ENCODE measurements at places on chromosomes 1 and 21.
A peak's percentile ranks its signal among the peaks of the same experiment; 100 is the strongest.

DNA sequence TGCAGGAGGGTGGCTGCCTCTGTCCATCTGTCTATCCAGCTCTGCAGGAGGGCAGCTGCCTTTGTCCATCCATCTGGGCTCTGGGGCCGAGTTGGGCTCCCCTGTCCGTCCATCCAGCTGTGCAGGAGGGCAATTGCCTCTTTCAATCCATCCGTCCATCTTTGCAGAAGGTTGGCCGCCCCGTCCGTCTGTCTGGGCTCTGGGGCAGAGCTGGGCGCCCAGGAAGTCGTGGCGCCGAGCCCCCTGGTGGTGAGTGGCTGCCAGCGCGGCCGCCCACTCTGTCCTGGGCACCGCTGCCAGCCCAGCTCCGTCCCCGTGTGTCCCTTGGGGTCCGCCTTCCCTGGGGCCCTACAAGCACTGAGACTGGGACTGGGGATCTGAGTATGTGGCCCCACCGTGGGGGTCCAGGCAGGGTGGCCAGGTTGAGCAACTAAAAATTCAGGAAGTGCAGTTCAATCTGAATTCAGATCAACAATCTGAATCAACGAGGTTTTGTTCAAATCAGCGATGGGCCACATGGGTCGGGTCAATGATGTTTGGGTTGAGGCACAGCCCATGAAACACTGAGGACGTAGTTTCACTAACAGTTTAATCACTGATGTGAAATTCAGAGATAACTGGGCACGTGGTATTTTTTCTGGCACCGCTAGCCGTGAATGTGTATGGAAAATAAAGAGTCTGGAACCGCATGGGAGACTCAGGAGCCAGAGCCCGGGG is 99.1 kb upstream of the ACTRT2 start:
- no peak for DNase-seq

DNA sequence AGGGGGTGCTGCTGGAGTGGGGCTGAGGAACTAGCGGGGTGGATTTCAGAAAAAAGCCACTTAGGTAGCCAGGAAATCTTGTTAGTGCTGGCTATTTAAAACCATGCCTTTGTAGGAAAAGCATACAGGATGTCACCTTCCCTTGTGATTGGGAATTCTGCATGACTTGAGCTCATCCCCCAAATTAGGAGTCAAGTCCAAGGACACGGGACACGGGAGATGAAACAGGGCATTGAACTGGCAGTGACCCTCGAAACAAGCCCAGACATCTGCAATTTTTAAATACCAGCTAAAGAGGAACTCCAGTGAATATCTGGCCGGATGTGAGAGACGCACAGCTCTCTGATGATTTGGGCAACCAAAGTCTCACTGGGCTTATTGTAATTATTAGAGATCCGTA is 32.8 kb downstream of the C2CD2 start:
- no peak for DNase-seq

- DNase-seq, result peak; percentile 71
These were observed 48.1 kb downstream of the PHC2 start for GRCh38 chr1:33382661-33383415.

GRCh38 chr1:76463849-76464248 is 389.3 kb downstream of the ST6GALNAC3 start:
- no peak for DNase-seq

GRCh38 chr21:36354918-36355680 is 30.1 kb upstream of the CHAF1B start:
- DNase-seq, result no peak

- no peak for DNase-seq
These were observed 107.9 kb downstream of the ZFYVE9 start for GRCh38 chr1:52249831-52250230.

DNA sequence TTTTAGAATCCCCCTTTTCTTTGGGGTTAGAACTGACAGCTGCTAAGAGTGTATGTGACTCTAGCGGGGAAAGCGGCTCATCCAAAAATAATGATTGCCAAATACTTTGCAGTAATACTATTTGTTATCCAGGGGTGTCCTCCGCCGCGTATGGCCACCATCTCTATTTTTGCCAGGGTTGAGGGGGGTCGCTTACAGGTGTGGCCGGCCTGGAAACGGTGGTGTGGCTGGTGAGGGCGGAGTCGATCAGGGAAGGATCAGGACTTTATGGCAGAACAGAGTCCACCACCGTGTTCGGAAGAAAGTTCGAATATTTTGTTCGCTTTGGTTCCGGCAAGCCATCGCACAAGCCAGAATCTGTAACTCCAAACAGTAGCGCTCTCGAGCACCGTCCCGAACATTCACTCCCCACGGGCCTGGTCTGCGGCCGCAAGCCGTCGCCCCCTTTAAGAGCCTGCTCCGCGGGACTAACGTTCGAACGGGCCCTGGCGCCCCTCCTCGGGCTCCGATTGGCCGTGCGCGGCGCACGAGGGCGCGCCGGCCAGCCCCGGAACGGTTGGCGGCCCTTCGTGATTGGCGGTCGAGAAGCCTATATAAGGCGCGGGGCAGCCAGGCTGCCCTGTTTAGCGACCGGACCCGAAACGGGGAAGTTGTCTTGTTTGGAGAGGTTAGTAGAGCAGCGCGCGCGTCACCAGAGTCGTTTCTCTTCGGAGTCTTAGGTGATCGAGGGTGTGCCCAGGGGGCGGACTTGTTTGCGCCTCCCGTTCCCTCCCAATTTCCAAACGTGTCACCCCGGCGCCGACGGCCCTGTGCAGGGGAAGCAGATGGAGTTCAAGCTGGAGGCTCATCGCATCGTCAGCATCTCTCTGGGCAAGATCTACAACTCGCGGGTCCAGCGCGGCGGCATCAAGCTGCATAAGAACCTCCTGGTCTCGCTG is at the start of gene IER5:
Gene IER5, plus strand, starts transcription at position 622 of the 938 bp plus-strand sequence. Its CDS starts 203 bp downstream, at position 825.
- peak; percentile 94 for DNase-seq

GRCh38 chr1:235739631-235740030 is 90.0 kb upstream of the GNG4 start:
- DNase-seq, result no peak

DNA sequence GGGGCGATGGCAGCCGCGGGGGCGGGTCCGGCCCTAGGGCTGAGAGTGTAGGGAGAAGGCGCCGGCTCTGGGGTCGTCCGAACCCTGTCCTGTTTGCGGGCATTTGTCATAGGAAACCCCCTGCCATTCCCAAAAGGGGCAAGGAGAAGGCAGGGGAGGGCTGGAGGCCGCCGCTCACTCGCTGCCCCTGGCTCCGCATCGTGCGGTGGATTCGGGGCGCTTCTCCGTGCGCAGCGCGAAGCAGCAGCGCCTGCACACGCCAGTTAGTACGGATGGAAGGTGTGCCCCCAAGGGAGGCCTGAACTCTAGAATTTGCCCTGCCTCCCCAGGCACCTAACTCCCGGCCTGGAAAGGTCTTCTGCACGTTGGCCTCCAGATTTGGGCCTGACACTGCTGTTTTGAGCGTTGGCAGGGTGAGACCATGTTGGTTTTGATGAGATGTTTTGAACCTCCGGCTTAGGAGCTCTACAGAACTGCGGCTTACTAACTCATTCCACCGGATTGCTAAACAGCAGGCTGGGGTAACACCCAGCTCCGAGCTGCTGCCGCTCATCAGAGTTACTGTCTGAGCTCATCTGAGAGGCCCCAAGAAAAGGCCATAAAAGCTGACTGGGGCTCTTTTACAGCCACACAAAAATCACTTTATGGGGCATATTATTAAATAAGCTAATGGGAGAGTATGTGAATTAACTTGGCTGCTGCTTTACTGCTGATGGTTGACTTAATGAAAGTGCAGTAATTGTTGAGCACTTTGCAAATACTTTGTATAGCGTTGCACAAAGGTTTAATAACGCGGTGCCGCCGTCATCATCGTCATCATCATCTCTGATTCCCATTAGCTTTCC is 987 bp downstream of the GPR137B start:
- peak; percentile 16 for DNase-seq

DNA sequence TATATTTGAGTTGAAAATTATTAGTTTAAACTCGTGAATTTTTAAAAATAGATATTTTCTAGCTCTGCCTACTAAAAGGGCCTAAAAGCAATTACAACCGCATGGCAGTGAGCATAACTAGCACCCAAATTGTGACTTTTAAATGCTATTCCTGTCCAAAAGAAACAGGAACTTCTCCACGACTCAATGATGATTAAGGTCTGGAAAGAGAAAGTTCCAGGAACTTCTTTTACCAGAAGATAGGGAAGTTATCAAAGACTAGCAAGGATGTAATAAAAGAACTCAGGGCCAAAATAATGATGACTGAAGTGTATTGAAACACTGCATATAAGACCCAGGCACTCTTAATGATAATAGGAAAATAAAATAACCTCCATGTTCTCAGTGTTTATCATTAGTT is 313.0 kb downstream of the PLPP3 start:
- no peak for DNase-seq

DNA sequence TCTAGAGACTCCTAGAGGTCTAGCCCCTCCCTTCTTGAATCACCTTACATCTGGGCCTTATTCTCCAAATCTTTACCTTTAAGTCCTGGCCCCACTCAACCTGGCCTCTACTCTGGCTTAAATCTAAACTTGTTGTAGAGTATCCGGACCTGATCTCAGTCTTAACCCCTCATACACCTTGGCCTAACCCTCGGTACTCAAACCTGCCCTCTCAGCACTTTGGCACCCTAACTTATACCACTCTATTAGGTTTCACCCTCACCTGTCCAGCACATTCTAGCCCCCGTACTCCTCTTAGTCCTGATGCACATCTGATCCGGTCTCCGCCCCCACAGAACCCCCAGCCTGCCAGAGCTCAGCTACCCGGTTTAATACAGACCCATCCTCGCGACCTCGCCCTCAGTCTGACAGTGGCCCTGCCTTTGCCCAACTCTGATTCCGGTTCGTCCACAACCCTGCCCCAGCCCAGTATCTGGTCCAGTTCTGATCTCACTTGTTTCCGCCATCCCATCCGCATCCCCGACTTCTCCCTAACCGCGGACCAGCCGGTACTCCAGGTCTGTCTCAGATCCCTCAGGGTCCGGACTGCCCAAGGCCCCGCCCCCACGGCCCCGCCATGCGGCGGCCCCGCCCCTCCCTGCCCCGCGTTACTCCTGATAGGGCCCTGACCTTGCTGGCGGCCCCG is 1.5 kb downstream of the TRIM62 start:
- DNase-seq, result no peak

DNA sequence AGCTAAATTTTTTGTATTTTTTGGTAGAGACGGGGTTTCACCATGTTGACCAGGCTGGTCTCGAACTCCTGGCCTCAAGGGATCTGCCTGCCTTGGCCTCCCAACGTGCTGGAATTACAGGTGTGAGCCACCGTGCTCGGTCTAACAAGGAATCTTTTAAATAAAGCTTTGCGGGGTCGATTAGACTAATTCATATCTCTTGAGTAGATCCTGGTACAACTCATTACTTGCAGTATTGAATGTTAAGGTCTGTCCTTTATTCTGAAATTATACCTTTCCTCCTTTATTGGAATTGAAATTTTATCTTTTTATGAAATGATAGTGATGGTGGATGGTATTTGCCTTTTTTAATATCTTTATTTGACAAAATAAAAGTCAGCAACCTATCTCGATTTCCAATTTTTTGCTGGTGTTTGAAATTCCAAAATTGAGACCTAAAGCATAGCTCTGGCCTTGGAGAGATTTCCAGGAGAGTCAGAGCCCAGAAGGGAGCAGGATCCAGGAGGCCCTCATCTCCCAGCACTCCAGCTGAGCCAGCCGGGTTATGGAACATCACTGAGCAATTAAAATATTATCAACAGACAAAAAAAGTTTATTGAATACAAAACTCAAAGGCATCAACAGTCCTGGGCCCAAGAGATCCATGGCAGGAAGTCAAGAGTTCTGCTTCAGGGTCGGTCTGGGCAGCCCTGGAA is 4.7 kb downstream of the S100A2 start:
- DNase-seq, result no peak

DNA sequence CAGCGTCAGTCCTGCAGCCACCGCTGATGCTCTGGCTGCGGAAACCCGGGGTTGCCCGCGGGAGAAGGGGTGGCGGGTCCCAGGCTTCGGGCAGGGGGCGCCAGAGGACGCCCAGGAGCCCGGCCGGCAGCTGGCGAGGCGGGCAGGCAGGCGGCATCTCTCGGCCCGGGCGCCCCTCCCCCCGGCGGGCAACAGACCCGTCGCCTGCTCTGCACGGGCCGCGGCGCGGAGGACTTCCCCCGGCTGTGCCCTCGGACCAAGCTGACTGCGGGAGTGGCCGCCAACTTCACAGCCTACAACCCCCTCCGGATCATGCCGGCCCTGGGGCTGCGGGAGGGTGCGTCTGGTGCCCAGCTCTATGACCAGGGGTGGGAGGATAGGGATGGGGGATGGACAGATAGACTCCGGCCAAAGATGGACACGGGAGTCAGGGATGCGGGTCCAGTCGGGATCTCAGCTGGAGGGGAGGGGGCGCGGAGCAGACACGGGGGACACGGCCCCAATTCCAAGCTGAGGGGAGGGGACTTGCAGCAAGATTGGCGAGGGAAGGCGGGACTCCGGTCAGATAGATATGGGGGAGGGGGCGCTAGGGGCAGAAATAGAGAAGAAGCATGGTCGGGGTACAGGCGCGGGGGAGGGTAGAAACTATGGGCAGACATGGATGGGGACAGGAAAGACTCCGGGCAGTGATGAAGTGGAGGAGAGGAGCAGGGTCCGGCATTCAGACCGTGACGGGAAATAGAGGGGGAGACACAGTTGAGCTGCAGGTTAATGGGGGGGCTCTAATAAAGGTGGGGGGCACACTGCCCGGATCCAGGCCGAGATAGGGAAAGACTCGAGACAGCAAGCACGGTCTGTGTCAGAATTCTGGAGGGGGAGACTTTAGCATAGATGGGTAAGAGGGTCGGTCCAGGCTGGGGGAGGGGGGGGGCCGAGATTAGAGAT is 1.1 kb downstream of the ADGRB2 start:
- no peak for DNase-seq

All from skin of body (tissue), 3 donors.